Activated naive CD8-positive, alpha-beta T cell treated with anti-CD3 and anti-CD28 coated beads for 36 hours (primary cell): ENCODE measurements at places on chromosomes 16 and 17.

- no peak for DNase-seq
- H3K4me1 ChIP-seq: peaks cover 3% of the 10 kb centered on the region
- H3K27me3 ChIP-seq: peaks cover 30% of the 10 kb centered on the region
- H3K27ac ChIP-seq: no peak overlapping the region
- H3K4me3 ChIP-seq: no peak overlapping the region
Measured at GRCh38 chr17:44820631-44821212, 9.4 kb downstream of the GJC1 start.

DNA sequence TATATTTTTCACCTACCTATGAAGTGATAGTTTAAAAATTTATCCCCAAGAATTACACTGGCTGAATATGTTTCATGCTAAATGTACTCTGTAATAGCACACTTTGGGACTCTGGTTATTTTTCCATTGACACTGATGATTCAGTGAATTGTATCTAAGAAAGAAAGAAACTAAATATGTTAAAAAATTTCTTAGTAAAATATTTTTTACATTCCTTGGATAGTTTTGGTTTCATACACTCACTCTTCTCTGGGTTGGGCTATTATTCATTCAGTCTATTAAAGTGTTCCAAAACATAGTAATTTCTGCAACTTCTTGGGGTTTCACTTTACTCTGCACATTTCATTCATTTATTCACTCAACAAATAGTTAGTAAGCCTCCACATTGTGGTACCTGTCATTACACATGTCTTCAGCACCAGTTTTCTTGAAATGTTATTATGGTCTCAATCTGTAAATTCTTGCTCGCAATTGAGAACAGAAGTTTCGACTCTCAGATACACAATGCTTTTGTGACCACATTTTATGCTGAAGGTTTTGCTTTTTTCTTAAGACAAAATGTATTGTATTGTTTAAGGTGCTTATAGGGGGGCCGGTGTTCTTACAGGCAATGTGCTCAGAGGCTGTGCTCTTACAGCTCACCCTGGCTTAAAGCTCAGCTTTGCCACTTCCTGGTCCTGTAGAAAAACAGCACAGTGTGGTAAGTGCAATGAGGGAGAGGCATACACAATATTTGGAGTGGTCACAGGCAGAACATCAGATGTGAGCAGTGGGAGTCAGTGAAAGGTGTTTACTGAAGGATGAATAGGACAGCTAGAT, 17.4 kb downstream of the CNTNAP4 start:
- H3K27me3 ChIP-seq: no peaks in the 10 kb centered on the region
- H3K4me1 ChIP-seq: no peaks in the 10 kb centered on the region
- no peak overlapping the region for H3K4me3 ChIP-seq
- no peak for DNase-seq
- no peak overlapping the region for H3K27ac ChIP-seq

GRCh38 chr17:48246612-48247011, 139.0 kb downstream of the SNX11 start:
- H3K27ac ChIP-seq: no peak overlapping the region
- no peaks in the 10 kb centered on the region for H3K27me3 ChIP-seq
- H3K36me3 ChIP-seq: no peaks in the 10 kb centered on the region

DNA sequence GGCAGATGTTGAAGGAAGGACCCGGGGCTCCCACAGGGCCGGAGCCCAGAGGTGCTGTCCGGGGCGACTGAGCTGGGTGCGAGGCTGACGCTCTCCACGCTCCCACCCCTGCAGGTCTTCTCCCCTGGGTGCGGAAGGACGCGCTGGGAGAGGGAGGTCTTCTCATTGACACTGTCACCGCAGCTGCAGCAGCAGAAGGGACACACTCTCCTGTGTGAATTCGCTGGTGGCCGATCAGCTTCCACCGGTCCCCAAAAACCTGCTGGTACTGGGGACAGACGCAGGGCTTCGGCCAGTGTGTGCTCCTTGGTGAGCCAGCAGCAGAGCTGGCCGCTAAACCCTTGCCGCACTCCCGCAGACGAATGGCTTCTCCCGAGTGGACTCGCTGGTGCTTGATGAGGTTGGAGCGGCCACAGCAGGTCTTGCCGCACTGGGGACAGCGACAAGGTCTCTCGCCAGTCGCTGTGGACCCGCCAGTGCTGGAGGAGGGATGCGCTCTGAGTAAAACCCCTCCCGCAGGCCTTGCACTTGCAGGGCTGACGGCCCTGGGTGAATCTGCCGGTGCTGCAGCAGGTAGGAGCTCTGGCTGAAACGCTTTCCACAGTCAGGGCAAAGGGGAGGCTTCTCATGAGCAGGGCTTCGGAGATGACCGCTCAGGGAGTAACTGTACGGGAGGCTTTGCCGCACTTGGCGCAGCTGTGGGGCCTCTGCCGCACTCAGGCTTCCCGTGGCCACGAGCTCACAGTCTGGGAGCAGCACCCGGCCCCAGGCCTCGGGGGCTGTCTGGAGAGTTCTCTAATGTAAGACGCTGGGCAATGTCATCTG, 6.2 kb downstream of the ZNF843 start:
- H3K4me1 ChIP-seq: peaks cover 13% of the 10 kb centered on the region
- no peak overlapping the region for H3K27ac ChIP-seq
- no peak for DNase-seq
- H3K36me3 ChIP-seq: no peaks in the 10 kb centered on the region
- H3K27me3 ChIP-seq: no peaks in the 10 kb centered on the region

DNA sequence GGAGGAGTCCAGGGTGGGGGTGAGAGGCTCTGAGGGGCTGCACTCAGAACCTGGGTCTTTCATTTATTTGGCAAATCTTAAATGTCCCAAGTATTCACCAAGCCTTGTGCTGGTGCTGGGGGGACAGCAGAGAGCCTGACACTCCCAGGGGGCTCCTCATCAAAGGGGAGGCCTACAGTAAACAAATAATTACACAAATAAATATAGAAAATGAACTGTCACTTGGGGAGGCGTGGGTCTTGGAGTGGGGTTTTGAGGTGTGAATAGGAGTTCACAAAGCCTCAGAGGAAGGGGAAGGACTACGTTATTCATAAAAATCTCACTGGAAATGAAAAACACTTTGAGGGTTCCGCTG, 15.2 kb upstream of the PRM1 start:
- H3K4me1 ChIP-seq: peaks cover 38% of the 10 kb centered on the region
- H3K36me3 ChIP-seq: no peaks in the 10 kb centered on the region
- peak overlapping the region; percentile 85 for H3K27ac ChIP-seq
- peaks cover 11% of the 10 kb centered on the region for H3K27me3 ChIP-seq

GRCh38 chr17:71482625-71483024, 638.2 kb upstream of the SOX9 start:
- no peaks in the 10 kb centered on the region for H3K4me1 ChIP-seq
- no peak for DNase-seq
- no peak overlapping the region for H3K27ac ChIP-seq
- no peak overlapping the region for H3K4me3 ChIP-seq
- H3K36me3 ChIP-seq: no peaks in the 10 kb centered on the region
- H3K27me3 ChIP-seq: no peaks in the 10 kb centered on the region

- no peak overlapping the region for H3K27ac ChIP-seq
- no peak for DNase-seq
- no peak overlapping the region for H3K4me3 ChIP-seq
- H3K36me3 ChIP-seq: no peaks in the 10 kb centered on the region
- peaks cover 35% of the 10 kb centered on the region for H3K4me1 ChIP-seq
Measured at GRCh38 chr16:68421076-68421475, 27.2 kb downstream of the SMPD3 start.

DNA sequence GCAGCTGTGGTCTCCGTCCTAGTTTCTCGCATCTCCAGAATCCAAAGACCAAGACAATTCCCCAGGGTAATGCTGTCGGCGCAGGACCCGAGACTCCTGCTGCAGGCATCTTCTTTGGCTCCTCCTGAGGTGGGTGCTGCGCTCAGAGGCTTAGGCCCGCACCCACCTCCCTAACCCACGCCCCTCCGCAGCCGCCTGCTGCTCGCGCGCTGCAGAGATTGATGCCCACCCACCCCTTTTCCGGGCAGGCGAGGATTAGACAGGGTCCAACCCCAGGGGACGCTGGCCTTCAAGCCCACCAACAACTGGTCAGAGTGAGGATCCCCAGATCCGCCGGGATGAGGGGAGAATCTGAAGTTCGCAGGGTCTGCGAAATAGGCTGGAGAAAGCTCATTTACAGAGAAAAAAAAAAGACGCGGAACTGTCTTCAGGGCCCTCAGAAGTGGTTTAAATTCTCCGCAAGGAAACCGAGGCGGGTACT, 27.9 kb downstream of the SLFN11 start:
- H3K27me3 ChIP-seq: peaks cover 17% of the 10 kb centered on the region
- H3K27ac ChIP-seq: no peak overlapping the region
- H3K4me1 ChIP-seq: peaks cover 34% of the 10 kb centered on the region
- DNase-seq: no peak
- H3K36me3 ChIP-seq: peaks cover 17% of the 10 kb centered on the region
- H3K4me3 ChIP-seq: peak overlapping the region; percentile 84

DNA sequence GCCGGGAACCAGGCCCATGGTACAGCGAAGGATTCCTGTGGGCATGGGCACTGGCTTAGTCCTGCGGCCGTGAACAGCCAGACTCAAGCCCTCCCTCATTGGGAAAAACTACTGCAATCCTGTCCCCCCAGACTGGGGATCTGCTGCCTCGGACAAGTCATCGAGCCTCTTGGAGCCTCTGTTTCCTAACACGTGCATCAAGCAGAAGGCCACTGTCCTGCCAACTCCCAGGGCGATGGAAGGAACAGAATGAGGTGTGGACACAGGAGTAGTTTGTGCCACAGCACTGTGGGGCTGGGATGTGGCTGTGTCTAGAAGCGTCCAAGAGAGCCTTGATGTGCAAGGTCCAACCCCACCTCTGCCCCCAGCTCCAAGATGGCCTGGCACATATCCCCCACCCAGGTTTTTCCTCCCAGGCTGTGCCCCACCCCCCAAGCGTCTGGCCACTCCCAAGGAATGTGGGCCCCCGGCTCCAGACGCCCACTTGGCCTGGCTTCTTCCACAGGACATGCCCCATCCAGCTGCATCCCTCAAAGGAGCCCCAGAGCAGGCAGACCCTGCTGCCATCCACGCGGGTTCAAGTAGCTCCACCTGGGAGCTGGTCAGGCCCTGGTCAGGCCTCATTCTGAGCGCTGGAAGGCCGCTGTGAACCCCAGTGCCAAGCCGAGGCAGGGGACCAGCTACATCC, 3.4 kb downstream of the CAMKK1 start:
- H3K36me3 ChIP-seq: no peaks in the 10 kb centered on the region
- peaks cover 42% of the 10 kb centered on the region for H3K4me1 ChIP-seq
- no peaks in the 10 kb centered on the region for H3K27me3 ChIP-seq
- H3K4me3 ChIP-seq: no peak overlapping the region

- DNase-seq: no peak
- no peak overlapping the region for H3K4me3 ChIP-seq
- peaks cover 10% of the 10 kb centered on the region for H3K27me3 ChIP-seq
Measured at GRCh38 chr16:80940069-80940856, 66.4 kb downstream of the CMC2 start.

- peaks cover 15% of the 10 kb centered on the region for H3K36me3 ChIP-seq
- H3K27ac ChIP-seq: no peak overlapping the region
- peaks cover 47% of the 10 kb centered on the region for H3K27me3 ChIP-seq
- peak overlapping the region; percentile 34 for H3K4me3 ChIP-seq
Measured at GRCh38 chr16:67161595-67162058, 1.9 kb downstream of the FBXL8 start.

DNA sequence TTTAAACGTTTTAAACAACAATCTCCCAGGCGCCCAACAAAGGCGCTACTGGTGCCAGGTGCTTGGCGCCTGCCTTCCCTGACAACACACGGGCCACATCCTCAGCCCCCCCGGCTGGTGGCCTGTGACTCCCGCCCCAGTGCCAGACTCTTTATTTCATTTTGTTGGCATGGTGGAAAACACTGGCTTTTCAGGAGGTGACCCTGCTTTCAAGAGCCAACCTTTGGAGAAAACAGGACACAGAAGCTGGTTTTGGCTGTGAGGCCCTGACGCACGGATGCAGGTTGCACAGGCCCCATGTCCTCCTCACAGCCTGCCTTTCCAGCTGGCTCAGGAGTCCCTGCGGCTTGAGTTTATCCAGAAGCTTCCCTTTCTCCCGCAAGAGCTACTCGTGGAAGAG, 100.0 kb downstream of the METRNL start:
- no peaks in the 10 kb centered on the region for H3K36me3 ChIP-seq
- DNase-seq: no peak
- no peak overlapping the region for H3K27ac ChIP-seq
- H3K4me1 ChIP-seq: no peaks in the 10 kb centered on the region
- no peaks in the 10 kb centered on the region for H3K27me3 ChIP-seq

GRCh38 chr17:6413065-6413464, 21.9 kb downstream of the AIPL1 start:
- H3K27me3 ChIP-seq: peaks cover 4% of the 10 kb centered on the region
- no peak overlapping the region for H3K27ac ChIP-seq
- H3K4me1 ChIP-seq: no peaks in the 10 kb centered on the region
- H3K4me3 ChIP-seq: no peak overlapping the region

- peaks cover 41% of the 10 kb centered on the region for H3K4me1 ChIP-seq
- H3K27me3 ChIP-seq: no peaks in the 10 kb centered on the region
- peaks cover 37% of the 10 kb centered on the region for H3K36me3 ChIP-seq
- peak overlapping the region; percentile 94 for H3K4me3 ChIP-seq
- peak overlapping the region; percentile 95 for H3K27ac ChIP-seq
Measured at GRCh38 chr17:28949185-28950016, 1.9 kb downstream of the PHF12 start.

- peak overlapping the region; percentile 75 for H3K4me3 ChIP-seq
- no peaks in the 10 kb centered on the region for H3K36me3 ChIP-seq
- peak overlapping the region; percentile 99 for H3K27ac ChIP-seq
- H3K4me1 ChIP-seq: peaks cover 76% of the 10 kb centered on the region
- no peaks in the 10 kb centered on the region for H3K27me3 ChIP-seq
Measured at GRCh38 chr17:47719411-47720152, 13.5 kb upstream of the TBX21 start.

DNA sequence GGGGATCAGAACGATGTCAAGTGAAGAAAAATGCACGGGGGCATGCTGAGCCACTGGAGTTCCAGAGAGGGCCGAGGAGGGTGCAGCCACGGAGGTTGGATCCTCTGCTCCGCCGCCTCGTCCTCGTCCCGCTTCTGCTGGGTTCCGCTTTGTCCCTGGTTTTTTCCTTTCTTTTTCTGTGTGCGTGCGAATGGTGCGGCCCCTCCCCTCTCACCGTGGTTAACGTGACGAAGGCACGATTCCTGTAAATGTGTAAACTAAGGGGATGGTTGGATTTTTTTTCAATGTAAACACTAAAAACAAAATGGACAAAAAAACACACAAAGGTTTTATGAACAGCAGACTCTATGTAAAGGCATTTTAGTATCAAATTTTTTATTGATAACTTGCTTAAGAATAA, 46.7 kb downstream of the ACTG1 start:
- H3K4me1 ChIP-seq: no peaks in the 10 kb centered on the region
- no peak overlapping the region for H3K4me3 ChIP-seq
- H3K36me3 ChIP-seq: no peaks in the 10 kb centered on the region
- no peak overlapping the region for H3K27ac ChIP-seq
- DNase-seq: no peak
